Endothelial cell of coronary artery (primary cell): ENCODE measurements at places on chromosomes 1 and 21. TPM values are rescaled to one million over a fixed set of nuclear protein-coding genes. Genes with fewer than 3 reads are reported as not detected.

Gene SLC1A7
- 0.09 TPM in 1 of 2 replicates, not detected in the other for total RNA-seq

Gene TEKT2
- 0.09 TPM in 1 of 2 replicates, not detected in the other for total RNA-seq

Gene CYYR1
- 5.1 and 17.0 TPM in 2 replicates for total RNA-seq

Gene PDE9A
- 0.18 and 0.38 TPM in 2 replicates for total RNA-seq

Gene LIPI
- not detected in 2 replicates for total RNA-seq

Gene RPTN
- 0.19 TPM in 1 of 2 replicates, not detected in the other for total RNA-seq

Gene TRIM45
- 1.1 and 1.3 TPM in 2 replicates for total RNA-seq

Gene MYBPH
- total RNA-seq: not detected in 2 replicates

Gene SPRR2A
- total RNA-seq: not detected in 2 replicates

Gene RAB7B
- 0.09 and 0.47 TPM in 2 replicates for total RNA-seq

Gene MTARC2
- 3.1 and 12.7 TPM in 2 replicates for total RNA-seq

Gene HDAC1
- 118 and 146 TPM in 2 replicates for total RNA-seq

Gene DISP1
- 1.3 and 1.5 TPM in 2 replicates for total RNA-seq

Gene CELA3B
- total RNA-seq: 0.27 TPM in 1 of 2 replicates, not detected in the other

Gene NHLH1
- total RNA-seq: under 0.01 TPM in 1 of 2 replicates, not detected in the other

Gene PROK1
- total RNA-seq: not detected in 2 replicates

Gene PGBD2
- 6.7 and 10.2 TPM in 2 replicates for total RNA-seq

Gene KIAA0040
- total RNA-seq: 5.2 and 17.3 TPM in 2 replicates

Gene FAM151A
- total RNA-seq: not detected in 2 replicates

Gene OR2M3
- total RNA-seq: not detected in 2 replicates
